ENCODE measurements at places on chromosomes 2 and 18.

DNA sequence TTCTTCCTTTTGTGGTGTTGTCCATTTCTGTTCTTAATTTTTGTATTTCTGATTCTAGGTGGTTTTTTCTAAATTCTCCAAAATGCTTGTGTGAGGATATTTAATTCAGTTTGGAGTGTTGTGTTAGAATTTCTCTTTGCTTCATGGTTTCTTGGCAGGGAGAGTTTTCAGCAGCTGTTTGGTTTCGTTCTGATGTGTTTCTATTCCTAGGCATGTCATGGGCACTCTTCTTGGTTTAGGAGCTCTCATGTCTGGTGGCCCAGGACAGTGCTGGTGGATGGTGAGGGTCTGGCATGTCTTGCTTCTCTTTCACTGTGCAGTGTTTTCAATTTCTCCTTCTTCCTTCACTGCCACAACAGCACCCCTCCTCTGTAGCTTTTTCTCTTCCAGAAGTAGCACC lies 52.9 kb downstream of the OSBPL6 start:
- DNase-seq: no peak

GRCh38 chr2:212030709-212031108 lies 507.9 kb downstream of the ERBB4 start:
- DNase-seq: no peak

- peak; percentile 69 for DNase-seq
Measured at GRCh38 chr2:216426938-216427337, 14.7 kb downstream of the SMARCAL1 start.

DNA sequence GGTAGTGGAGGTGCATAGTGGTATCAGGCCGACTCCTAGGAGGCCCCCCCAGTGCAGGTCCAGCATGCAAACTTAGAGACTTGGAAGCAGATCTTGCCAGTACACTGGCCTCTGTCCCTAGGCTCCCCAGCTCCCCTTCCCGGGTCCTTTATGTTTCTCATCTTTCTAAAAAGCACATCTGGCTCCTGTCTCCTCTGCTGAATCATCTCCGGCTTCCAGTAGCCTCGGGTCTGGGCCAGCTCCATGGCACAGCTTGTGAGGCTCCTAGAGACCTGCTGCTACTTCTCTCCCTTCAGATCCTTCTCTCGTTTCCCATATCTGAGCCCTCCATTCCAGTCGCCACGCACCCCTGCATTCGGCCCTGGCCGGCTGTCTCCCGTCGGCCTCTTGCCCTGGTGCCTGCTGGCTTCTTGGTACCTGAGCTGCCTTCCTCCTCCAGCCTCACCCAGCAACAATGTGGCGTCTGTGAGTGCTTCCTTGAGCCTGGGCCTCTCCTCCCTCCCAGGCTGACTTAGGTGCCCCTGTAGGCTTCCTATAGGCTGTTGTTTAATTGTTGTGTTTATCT lies 6.6 kb downstream of the TRAF3IP1 start:
- DNase-seq: no peak

GRCh38 chr2:109523536-109524361 lies 90.0 kb downstream of the SEPTIN10 start:
- DNase-seq: no peak

- no peak for DNase-seq
Measured at GRCh38 chr2:126785236-126785635, 113.5 kb upstream of the TEX51 start.

- peak; percentile 46 for DNase-seq
Measured at GRCh38 chr2:201114846-201115245, 1.1 kb upstream of the CFLAR start.

- DNase-seq: no peak
Measured at GRCh38 chr2:18484625-18485024, 75.8 kb downstream of the RDH14 start.

DNA sequence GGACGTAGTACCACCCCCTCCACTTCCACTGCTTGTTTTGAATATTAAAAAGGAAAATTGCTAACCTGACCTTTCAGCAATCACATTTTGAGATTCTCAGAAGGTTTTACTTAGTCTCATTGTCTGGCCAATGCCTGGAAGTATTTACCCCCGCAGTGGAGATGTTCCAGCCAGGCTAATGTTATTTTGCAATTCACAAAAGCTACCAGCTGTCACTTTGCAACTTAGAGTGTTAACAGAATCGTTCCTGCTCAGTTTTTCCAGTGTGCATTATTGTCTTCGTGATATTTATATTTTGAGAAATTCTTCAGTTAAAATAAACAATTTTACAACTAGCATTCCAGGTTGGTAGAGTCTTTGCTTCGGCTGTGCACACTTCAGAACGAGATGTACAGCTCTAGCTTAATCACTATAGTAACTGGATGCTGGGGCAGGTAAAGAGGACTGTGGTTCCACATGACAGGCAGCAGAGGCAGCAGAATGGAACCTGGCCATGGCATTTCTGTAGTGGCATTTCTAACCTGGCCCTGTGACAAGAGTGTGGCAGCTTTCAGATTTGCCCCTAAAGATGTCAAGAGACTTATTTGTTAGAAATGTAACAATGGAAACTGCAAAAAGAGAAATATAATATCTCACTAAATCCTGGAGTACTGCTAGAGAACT lies 85.1 kb downstream of the DTNA start:
- DNase-seq: no peak

DNA sequence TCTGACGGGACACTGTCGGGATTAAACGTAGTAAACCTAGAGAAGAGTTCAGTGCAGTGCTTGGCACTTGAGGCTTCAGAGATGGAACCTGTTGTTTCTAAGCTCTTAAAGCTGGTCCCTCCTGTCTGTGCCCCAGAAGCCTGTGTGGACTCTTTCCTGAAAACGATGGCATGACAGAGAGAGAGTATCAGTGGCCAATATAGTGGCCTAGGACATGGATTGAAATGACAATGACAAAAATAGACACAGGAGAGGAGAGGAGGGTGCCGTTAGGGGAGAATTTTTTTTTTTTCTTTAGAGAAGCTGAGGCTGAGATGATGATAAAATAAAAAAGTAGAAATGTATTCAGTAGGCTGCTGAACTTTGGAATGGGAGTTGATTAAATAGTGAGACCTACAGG lies 138.0 kb downstream of the GAREM1 start:
- no peak for DNase-seq

DNA sequence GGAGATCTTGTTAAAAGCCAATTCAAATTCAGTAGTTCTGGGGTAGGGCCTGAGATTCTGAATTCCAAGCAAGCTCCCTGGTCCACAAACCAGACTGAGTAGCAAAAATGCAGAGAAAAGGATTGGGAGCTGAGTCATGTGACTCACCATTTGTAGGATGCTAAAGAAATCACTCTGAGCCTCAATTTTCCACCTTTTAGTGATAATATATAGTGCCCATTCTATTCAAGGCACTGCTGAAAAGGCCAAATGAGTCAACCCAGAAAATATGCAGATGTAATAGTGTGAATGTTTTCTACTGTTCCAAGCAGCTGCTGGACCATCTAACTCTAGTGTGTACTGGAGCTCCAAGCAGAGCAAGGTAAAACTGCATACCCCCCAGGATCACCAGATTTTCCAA lies 47.2 kb downstream of the SLC14A2 start:
- peak; percentile 48 for DNase-seq

- DNase-seq: peak; percentile 75
Measured at GRCh38 chr2:39938035-39938835, 159.2 kb upstream of the THUMPD2 start.

DNA sequence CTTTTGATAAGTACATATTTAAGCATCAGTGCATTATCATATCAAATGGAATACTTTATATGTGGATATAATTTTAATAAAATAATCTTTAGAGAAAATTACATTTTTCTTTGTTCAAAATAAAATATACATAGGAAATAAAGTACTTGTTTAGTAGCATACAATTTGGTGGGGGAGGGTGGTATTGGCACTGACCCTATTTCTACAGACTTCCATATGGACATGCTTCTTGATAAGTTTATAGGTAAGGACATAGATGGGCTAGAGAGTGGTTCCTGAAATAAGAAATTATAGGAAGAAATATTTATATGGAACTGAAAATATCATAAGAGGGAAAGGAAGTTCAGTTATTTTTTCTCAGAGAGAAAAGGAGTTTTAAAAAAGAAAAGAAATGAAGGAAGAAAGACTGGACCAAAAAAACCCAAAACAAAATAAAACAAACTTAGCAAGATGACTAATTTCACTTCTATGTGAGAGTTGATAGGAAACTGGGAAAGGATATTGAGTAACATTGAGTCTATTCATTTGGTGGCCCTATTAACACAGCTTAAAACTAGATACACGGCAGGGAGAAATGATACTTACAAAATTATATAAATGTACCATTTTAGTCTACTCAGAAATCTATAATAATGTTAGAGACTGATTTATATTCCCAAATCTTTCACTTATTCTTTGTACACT lies 505.9 kb downstream of the ERBB4 start:
- peak; percentile 9 for DNase-seq

DNA sequence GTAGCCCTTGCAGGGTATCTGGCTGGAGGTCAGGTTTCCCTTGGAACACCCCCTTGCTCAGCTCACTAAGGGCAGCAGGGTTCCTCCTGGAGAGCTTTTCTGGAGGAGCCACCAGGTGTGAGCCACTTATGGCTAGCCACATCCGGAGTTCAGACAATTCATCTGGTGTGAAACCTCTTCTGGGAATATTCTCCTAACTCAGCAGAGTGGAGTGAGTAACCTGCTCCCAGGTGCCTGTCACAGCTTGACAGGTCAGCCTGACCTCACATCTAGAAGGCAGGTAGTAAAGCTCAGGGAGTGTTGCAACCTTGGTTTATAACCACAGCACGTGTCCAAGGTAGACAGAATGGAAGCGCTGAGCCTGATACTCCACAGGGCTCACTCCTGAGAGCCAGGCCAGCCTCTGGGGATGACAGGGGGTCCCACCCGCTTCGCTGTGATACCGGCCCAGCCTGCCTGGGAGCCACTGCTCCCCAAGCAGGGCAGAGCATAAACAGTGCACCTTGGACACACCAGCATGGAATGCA lies 62.6 kb upstream of the TGFA start:
- DNase-seq: no peak
